ENCODE measurements at places on chromosomes 2 and 18. TPM values are rescaled to one million over a fixed set of nuclear protein-coding genes. Genes with fewer than 3 reads are reported as not detected.

DNA sequence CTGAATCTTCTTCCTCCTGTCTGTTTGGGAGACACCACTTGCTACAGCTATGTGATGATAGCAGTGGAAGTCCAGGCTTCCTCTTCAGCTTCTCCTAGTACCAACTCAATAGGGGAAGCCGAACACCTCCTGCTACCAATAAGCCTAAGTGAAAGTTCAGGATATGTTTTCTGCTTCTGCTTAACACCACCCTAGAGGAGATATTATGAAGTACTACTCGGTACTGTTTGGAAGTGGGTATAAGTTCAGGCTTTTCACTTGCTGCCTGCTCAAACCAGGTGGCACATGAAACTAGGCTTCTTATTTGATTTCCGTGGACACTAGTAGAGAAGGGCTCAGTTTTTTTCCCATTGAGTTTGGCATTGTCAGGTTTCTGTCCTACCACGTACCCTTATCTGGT lies 99.8 kb downstream of the PTPN4 start:
- no peak for DNase-seq
- H3K36me3 ChIP-seq, result peaks cover 16% of the 10 kb centered on the region
- no peak overlapping the region for H3K27ac ChIP-seq
- no peak overlapping the region for H3K4me3 ChIP-seq
- no peaks in the 10 kb centered on the region for H3K27me3 ChIP-seq
- H3K4me1 ChIP-seq, result peaks cover 38% of the 10 kb centered on the region

DNA sequence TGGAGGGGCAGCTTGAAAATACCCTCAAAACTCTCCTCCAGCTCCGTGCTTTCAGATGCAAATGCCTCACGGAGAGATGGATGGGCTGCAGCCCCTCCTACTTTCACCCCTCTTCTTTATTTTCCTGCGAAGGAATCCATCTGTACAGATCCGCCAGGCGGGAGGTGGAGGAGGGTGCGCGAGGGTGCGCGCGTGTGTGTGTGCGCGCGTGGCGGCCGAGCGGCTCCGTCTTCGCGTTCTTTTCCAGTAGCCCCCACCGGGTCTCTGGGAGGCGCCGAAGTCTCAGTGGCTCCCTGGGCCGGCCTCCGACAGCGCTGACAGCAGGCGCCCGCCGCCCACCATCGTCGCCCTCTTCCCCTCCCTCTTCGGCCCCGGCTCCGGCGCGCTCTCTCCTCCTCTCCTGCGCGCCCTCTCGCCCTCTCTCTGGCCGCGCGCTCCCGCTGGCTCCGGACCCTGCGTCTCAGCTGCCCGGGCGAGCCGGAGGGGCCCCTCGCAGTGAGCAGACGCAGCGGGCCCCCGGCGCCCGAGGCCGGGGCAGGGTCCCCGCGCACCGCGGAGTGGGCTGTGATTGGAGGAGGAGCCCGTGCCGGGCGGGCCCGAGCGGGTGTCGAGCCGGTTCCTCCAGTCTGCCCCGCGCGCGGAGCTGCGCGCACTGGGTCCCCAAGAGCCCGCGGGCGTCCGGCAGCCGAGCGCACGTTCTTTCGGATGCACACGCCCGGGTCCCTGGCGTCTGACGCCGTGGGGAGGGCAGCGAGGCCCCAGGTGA lies at the start of gene CDH7:
CDH7 (plus strand) TSS at position 624 of the 766 bp plus-strand sequence. CDS start 11,831 bp downstream, outside the sequence.
- H3K4me1 ChIP-seq, result no peaks in the 10 kb centered on the region
- no peaks in the 10 kb centered on the region for H3K36me3 ChIP-seq
- DNase-seq, result no peak
- no peak within 1 kb of the TSS for H3K27ac ChIP-seq
- H3K4me3 ChIP-seq, result no peak within 1 kb of the TSS

DNA sequence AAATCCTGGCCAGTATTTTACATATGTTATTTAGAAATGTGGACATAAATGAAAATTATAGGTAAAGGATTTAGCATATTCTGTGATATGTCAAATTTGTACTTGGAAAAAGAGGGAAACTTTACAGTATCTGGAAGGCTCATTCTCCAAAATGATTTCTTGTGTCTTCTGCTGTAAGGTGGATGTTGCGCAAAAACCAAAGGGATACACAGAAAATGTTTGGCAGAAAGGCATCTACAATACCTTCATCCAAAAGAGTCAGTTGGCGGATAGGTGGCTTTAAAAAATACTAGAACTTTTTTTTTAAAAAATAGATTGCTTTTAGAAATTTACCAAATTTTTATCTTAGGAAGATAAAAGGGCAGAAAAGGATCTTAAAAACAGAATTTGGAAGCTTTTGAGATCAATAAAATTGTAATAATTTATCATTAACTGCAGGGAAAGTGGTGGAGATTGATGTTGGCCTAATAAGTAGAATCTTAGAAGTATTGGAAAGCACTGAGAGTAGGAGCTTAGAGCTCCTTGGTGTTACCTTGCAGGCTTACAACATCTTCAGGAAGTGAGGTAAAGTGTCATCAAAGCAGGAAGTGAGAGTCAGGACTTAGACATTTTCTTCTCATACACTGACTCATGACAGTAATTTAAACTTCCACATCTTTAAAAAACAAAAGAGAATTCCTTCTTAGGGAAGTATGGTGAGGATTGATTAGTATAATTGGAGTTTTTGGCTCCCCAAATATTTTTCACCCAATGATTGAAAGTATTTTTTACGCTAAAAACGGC lies 2.1 kb downstream of the NABP1 start:
- H3K4me3 ChIP-seq, result peak overlapping the region; percentile 97
- DNase-seq, result no peak
- H3K36me3 ChIP-seq, result peaks cover 53% of the 10 kb centered on the region
- H3K27me3 ChIP-seq, result no peaks in the 10 kb centered on the region
- H3K27ac ChIP-seq, result peak overlapping the region; percentile 99

- no peaks in the 10 kb centered on the region for H3K4me1 ChIP-seq
- H3K4me3 ChIP-seq, result no peak overlapping the region
- no peaks in the 10 kb centered on the region for H3K27me3 ChIP-seq
These were observed 1063.4 kb upstream of the CRIM1 start for GRCh38 chr2:35292199-35292598.

DNA sequence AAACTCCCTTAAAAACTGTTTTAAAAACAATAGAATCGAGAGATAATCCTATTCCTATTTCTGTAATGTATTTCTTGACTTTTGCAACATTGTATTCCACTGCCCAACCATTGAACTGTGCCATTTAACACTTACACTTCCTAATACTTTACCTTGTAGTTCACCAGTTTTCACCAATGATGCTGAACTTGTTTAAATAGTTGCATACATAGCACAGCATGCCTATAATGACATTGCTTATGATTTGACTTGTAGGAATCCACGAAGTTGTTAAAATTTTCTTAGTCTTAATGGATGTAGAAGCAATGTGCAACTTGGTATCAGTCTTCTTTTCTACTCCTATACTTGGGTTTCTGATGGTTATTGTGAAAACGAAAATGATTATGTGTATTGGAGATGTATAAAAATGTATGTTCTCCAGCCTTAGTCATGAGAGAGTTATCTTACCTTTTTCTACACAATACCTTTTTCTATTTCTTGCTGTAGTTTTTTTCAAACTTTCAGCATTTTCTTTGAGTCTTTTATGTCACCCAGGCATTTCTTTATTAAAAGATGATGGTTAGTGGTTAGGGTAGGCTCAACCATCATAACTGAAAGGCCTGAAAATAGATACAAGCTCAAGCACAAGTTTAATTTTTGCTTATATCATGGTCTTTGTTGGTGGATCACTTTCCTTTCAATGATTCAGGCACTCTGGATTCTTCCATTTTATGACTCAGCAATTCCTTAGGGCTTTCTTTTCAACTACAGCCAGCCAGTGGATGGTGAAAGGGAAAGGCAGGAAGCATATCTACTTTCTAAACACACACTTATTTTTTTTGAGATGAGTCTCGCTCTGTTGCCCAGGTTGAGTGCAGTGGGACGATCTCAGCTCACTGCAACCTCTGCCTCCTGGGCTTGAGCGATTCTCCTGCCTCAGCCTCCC lies 9.4 kb downstream of the GPD2 start:
- no peaks in the 10 kb centered on the region for H3K27me3 ChIP-seq
- peaks cover 5% of the 10 kb centered on the region for H3K36me3 ChIP-seq
- no peak overlapping the region for H3K27ac ChIP-seq
- H3K4me3 ChIP-seq, result no peak overlapping the region

TMEM178A gene
- not detected for total RNA-seq
